Activated CD4-positive, alpha-beta T cell treated with anti-CD3 and anti-CD28 coated beads, Interleukin-2, amount 10 ng/mL, durations not matched to agents 24 days and 14 days (primary cell): ENCODE measurements at places on chromosomes 3 and 15.
A peak's percentile ranks its signal among the peaks of the same experiment; 100 is the strongest.

- H3K36me3 ChIP-seq, result peaks cover 54% of the 10 kb centered on the region
- no peaks in the 10 kb centered on the region for H3K27me3 ChIP-seq
- no peak for DNase-seq
These were observed 6.1 kb downstream of the TRMT10C start for GRCh38 chr3:101567528-101568317.

- peaks cover 7% of the 10 kb centered on the region for H3K36me3 ChIP-seq
- H3K4me1 ChIP-seq, result peaks cover 18% of the 10 kb centered on the region
- H3K27ac ChIP-seq, result no peak overlapping the region
- H3K4me3 ChIP-seq, result no peak overlapping the region
These were observed 3.3 kb upstream of the DCP1A start for GRCh38 chr3:53350652-53351051.

GRCh38 chr3:122572940-122573412, 4.5 kb upstream of the PARP15 start:
- no peaks in the 10 kb centered on the region for H3K27me3 ChIP-seq
- H3K4me3 ChIP-seq, result peak overlapping the region; percentile 5
- peaks cover 71% of the 10 kb centered on the region for H3K4me1 ChIP-seq
- H3K27ac ChIP-seq, result peak overlapping the region; percentile 83
- peak; percentile 71 for DNase-seq

DNA sequence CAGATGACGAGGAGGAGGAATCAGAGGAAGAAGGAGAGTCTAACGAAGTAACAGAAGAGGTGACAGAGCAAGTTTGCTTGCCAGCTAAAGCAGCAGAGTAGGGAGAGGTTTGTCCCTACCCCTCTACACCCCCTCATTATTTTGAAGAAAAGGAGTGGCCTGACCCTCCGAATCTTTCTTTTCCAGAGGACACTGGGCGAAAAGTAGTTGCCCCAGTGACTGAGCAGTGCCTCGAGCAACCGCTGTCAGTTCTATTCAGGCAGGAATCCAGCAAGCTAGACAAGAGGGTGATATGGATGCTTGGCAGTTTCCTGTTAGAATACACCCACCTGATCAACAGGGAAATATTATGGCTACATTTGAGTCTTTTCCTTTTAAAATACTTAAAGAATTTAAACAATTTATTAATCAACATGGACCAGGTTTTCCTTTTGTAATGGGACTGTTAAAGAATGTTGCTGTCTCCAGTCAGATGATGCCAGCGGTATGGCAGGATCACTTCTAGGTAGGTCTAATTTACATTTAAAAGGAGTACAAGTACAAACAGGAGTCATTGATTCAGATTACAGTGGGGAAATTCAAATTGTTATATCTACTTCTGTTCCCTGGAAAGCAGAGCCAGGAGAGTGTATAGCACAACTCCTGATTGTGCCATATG, 31.9 kb upstream of the ACVR2B start:
- peaks cover 25% of the 10 kb centered on the region for H3K4me1 ChIP-seq
- no peak overlapping the region for H3K4me3 ChIP-seq
- no peak overlapping the region for H3K27ac ChIP-seq

DNA sequence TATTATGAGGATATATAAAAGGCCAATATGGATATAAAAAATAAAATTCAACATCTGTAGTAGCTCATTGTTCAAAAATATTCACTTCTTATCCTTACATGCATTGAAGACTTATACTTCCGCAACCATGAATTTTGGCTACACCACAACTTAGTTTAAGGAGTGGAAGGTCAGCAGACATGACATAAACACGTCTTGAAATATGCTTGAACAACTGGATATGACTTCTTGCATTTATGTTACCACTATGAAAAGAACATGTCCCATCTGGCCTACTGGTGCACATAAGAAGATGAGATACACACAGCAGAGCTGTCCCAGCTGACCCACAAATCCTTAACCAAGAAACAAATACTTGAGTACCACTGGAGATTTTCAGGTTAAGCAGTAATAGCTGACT, 52.1 kb downstream of the MYO9A start:
- no peak for DNase-seq
- no peaks in the 10 kb centered on the region for H3K36me3 ChIP-seq
- no peaks in the 10 kb centered on the region for H3K27me3 ChIP-seq
- no peak overlapping the region for H3K4me3 ChIP-seq
- no peak overlapping the region for H3K27ac ChIP-seq
- H3K4me1 ChIP-seq, result no peaks in the 10 kb centered on the region

DNA sequence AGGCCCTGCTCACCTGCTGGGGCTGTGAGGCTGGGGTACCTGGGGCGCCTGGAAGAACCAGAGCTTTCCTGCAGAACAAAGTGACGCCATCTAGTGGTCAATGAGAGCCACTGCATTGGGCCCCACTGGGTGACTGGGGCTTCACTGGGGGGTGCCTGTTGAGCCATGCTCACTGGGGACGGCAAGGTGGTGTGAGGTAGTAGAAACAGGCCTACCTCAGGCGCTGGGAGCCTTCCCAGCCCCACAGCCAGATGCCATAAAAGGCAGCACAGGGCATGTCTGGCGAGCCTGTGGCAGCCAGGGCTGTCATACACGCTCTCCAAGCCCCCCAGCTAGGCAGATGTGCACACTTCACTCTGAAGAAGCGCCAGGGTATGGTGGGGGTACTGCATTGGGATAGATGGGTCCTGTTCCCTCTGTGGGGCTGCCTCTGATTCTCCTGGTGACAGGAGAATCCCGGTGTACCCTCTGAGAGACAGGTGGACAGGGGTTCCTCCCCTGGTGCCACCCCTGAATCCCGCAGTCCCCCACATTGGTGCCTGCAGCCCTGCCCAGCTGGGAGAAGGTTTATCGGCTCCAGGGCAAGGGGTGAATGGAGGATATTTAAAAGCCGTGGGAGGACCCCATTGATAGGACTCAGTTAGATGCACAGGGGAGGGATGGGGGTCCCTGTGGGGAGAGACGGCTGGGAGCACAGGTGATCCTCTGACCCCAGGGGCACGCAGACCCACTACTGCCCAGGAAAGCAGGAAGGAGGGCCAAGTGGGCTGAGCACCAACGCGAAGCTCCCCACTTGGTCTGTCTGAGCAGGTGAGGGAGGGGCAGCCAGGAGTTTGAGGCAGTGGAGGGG, 178.8 kb downstream of the NSMCE3 start:
- H3K36me3 ChIP-seq, result no peaks in the 10 kb centered on the region
- H3K27ac ChIP-seq, result no peak overlapping the region
- peaks cover 10% of the 10 kb centered on the region for H3K4me1 ChIP-seq
- H3K27me3 ChIP-seq, result no peaks in the 10 kb centered on the region

- H3K27ac ChIP-seq, result peak overlapping the region; percentile 94
- H3K27me3 ChIP-seq, result no peaks in the 10 kb centered on the region
- peaks cover 41% of the 10 kb centered on the region for H3K4me1 ChIP-seq
- H3K36me3 ChIP-seq, result peaks cover 3% of the 10 kb centered on the region
- peak overlapping the region; percentile 95 for H3K4me3 ChIP-seq
- DNase-seq, result no peak
These were observed 954 bp upstream of the MAPKBP1 start for GRCh38 chr15:41773332-41773728.

GRCh38 chr3:194082743-194083636, 53.0 kb upstream of the HES1 start:
- no peak overlapping the region for H3K4me3 ChIP-seq
- no peak for DNase-seq
- peaks cover 41% of the 10 kb centered on the region for H3K27me3 ChIP-seq
- H3K36me3 ChIP-seq, result no peaks in the 10 kb centered on the region
- peaks cover 12% of the 10 kb centered on the region for H3K4me1 ChIP-seq

- peaks cover 3% of the 10 kb centered on the region for H3K27me3 ChIP-seq
- no peaks in the 10 kb centered on the region for H3K4me1 ChIP-seq
- no peaks in the 10 kb centered on the region for H3K36me3 ChIP-seq
These were observed 120.8 kb downstream of the FEZF2 start for GRCh38 chr3:62252438-62253157.

DNA sequence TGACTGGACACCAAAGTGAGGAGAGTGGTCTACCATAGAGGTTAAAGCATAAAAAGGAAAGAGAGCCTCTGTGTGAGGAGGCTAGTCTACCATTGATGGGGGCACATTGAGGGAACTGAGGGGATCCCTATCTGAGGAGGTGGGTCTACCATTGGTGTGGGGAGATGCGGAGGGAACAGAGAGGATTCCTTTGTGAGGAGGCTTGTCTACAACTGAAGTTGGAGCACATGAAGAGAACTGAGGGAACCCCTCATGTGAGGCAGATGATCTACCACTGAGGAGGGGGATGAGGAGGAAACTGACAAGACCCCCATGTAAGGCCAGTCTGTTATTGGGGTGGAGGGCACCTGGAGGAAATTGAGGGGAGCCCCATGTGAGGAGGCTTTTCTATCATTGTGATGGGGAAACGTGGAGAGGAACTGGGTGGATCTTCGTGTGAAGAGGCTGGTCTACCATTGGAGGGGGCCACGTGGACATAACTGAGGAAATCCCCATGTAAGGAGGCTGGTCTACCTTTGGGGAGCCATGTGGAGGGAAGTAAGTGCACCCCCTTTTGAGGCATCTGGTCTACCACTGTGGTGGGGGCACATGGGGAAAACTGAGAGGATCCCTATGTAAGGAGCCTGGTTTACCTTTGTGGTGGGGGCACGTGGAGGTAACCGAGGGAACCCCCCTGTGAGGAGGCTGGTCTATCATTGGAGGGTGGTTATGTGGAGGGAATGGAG, 160.1 kb downstream of the FBLN2 start:
- no peak for DNase-seq
- no peak overlapping the region for H3K27ac ChIP-seq
- H3K36me3 ChIP-seq, result no peaks in the 10 kb centered on the region
- no peaks in the 10 kb centered on the region for H3K27me3 ChIP-seq
- no peak overlapping the region for H3K4me3 ChIP-seq
